ENCODE measurements at places on chromosomes 11 and 22.

GRCh38 chr22:37802310-37803194, 5.2 kb upstream of the GCAT start:
- no peak for DNase-seq

GRCh38 chr11:117855186-117855845, 21.1 kb downstream of the FXYD6 start:
- DNase-seq, result no peak

DNA sequence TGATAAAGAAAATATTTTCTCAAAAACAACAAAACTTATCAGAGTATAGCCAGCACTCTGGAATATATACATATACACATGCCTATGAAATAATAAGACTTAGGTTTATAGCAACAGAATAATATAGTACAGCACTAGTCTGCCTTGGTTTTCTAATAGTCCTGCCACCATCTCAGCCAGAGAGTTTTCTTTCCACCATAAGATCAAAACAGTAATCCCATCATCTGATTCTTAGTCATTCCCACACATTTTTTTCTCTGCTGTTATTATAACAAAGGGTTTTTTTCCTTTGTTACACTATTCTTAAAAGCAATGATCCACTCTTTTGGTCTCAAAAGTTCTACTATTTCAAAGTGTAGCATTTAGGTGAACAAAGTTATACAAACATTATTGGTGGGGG, 15.1 kb downstream of the MTMR2 start:
- no peak for DNase-seq

GRCh38 chr11:3994030-3994640, 100.5 kb upstream of the RRM1 start:
- DNase-seq, result no peak

DNA sequence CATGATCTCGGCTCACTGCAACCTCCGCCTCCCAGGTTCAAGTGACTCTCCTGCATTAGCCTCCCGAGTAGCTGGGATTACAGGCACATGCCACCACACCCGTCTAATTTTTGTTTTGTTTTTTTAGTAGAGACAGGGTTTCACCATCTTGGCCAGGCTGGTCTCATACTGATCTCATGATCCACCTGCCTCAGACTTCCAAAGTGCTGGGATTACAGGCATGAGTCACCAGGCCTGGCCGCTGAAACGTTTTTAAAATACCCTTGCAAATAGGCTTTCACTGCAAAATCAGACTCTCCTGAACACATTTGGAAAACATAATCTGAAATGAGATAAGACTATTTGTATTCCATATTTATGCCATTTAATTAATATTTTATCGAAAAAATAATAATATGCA, 826.1 kb upstream of the CNTN5 start:
- DNase-seq, result no peak

DNA sequence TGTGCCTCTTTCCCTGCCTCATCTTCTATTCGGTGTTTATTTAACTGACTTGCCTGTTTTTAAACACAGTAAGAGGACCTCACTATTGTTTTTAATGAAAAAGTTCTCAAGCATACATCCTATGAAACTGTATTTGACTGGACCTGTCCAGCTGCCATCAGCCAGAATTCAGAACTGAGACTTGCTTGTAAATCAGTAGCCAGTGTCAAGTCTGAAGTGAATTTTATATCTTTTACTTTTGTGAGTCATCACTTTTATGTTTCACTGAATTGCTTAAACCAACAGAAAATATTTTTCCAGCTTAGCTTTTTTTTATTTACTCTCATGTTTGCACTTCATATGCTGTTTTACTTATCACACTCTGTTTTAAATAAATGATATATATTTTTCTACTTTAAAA, 88.3 kb downstream of the LUZP2 start:
- no peak for DNase-seq

GRCh38 chr22:17115236-17115635, 5.9 kb downstream of the TMEM121B start:
- DNase-seq, result no peak

GRCh38 chr11:10490398-10491241, 35.6 kb downstream of the AMPD3 start:
- no peak for DNase-seq

GRCh38 chr11:88814076-88814475, 251.7 kb downstream of the GRM5 start:
- no peak for DNase-seq

GRCh38 chr11:62516736-62517371, 29.8 kb downstream of the AHNAK start:
- DNase-seq, result no peak

- no peak for DNase-seq
These were observed 60.4 kb downstream of the LARGE2 start for GRCh38 chr11:45982656-45983470.

- DNase-seq, result no peak
These were observed 70.2 kb downstream of the ZBTB16 start for GRCh38 chr11:114129699-114130098.

GRCh38 chr11:1759151-1759850, 4.4 kb downstream of the CTSD start:
- DNase-seq, result no peak

DNA sequence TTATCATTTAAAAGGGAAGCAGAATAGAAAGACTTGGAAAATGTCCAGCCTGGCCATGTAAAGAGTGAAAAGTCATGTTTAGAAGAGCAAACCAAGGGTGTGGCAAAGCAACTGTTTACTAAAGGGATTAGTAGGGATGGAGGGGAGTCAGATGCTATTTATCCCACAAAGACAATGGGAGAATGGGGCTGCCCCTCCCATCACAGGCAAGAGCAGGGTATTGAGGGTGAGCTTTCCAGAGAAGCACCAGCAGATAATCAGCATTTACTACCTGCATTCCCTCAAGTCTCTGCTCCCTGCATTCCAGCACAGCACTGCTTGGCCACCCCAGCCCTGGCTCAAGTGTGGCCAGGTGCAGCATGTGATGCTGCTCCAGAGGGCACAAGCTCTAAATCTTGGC, 18.5 kb upstream of the QSER1 start:
- no peak for DNase-seq

Measured in stimulated activated CD4-positive, alpha-beta T cell treated with anti-CD3 and anti-CD28 coated beads, TNF-alpha, amount 100 ng/mL, for 4 hours (primary cell).